ENCODE measurements at places on chromosomes 6 and 20.

DNA sequence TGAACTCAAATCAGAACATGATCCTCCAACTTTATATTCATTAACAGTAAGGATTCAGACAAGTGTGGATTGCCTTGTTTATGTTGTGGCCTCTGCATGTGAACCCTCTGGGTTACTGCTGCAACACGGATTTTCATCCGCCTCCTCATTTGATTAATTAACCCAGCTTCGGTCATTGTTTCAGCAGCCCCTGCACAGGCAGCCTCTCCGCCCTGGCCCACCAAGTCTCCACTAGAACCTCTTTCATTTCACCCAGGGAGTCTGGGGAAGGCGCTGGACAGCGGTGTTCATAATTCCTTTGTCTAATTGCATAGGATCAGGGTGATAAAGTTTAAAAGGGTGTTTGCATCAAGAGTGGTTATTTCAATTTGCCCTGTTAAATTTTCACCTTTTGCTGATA lies 15.7 kb downstream of the NKX2-2 start:
- no peak for DNase-seq

GRCh38 chr20:48197066-48197465 lies 411.8 kb upstream of the SULF2 start:
- no peak for DNase-seq

DNA sequence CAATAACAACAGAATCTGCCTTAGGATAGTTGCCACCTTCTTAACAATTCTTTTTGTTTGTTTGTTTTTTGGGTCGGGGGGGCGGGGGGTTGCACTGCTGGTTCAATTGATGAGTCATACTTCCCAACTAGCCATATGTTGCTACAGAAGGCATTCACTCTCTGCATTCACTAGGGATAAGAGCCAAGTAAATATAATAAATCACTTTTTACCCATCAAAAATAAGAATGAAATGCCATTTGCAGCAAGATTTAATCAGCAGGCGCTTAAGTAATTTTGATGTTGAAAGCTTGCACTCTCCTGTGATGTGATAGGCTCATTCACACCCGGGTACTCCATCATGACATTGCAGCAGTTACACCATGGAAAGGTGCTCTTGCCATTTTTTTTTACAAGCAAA lies 209.8 kb downstream of the HIVEP2 start:
- DNase-seq: no peak

DNA sequence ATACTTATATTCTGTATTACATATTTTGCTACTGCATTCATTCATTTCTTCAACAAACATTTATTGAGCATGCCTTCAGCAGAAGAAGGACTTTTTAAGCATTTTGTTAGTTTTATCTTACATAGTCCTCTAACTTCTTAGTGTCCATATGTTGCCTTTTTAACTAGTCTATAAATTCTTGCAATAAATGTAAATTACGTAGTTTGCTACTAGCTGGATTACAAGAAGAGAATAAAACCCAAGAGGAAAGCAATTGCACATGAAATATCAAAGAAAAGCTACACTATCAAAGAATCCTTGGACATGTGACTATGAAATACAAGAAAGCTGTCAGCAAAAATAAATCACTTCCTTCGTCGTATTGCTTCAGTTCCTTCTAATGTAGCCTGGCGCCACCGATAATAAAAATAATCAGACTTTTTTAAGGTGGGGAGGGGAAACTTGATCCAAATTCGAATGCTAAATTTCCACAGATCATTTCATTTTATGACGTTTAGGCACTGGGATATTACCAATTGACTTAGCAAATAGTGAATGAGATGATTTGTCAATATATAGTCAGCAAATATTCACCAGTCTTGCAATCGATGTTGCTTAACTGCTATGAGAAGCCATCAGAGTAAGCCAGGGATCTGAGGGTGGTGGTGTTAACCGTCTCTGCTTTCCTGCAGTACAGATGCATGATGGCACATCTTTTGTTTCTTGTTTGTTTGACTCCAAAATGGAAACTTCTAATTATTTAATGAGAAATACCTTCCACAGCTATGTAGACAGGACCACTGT lies 258.7 kb upstream of the EXOC2 start:
- DNase-seq: no peak
